ENCODE measurements at places on chromosomes 4 and X.

GRCh38 chr4:53706422-53707032 lies 115.2 kb upstream of the LNX1 start:
- no peak for DNase-seq

- no peak for DNase-seq
Measured at GRCh38 chrX:39677978-39678791, 419.6 kb downstream of the BCOR start.

GRCh38 chrX:149948016-149948415 lies 9.7 kb upstream of the EOLA2 start:
- DNase-seq = no peak

- no peak for DNase-seq
Measured at GRCh38 chr4:11446155-11446811, 17.6 kb upstream of the HS3ST1 start.

GRCh38 chr4:146522869-146523205 lies 1.1 kb upstream of the SLC10A7 start:
- no peak for DNase-seq

- DNase-seq = no peak
Measured at GRCh38 chr4:184248216-184248615, 30.5 kb upstream of the ENPP6 start.

Measured in ureter (tissue), 1 donor.